ENCODE measurements at places on chromosomes 1 and 21. TPM values are rescaled to one million over a fixed set of nuclear protein-coding genes. Genes with fewer than 3 reads are reported as not detected.

DNA sequence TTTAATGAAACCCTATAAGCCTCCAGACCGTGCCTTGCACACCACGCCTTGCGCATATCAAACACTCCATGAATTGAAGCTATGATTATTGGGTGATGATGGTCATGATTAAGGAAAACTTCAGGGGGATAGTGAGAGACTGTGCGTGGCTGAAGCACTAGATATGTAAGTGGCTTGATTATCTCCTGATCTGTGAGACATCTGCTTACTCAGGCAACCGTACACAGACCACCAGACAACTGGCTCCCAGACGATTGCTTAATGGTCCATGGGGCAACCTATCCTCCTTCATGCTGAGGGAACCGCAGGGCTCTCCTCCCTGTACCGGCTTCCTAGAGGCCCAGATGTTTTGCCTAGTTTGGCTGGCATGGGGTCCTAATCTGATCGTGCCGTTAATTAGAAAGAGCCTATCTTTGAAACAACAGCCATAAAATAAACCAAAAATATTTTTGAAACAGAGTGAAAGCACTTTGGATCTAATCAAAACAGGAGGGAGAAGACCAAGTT lies 51.6 kb downstream of the IRF2BP2 start:
- no peaks in the 10 kb centered on the region for H3K27me3 ChIP-seq
- no peaks in the 10 kb centered on the region for H3K36me3 ChIP-seq
- H3K4me3 ChIP-seq: no peak overlapping the region
- H3K4me1 ChIP-seq: no peaks in the 10 kb centered on the region
- H3K27ac ChIP-seq: no peak overlapping the region

GRCh38 chr1:100353071-100353801 lies 930 bp downstream of the CDC14A start:
- H3K4me3 ChIP-seq: peak overlapping the region; percentile 90
- no peaks in the 10 kb centered on the region for H3K36me3 ChIP-seq
- H3K27me3 ChIP-seq: peaks cover 17% of the 10 kb centered on the region
- peaks cover 57% of the 10 kb centered on the region for H3K4me1 ChIP-seq
- H3K27ac ChIP-seq: peak overlapping the region; percentile 86

DNA sequence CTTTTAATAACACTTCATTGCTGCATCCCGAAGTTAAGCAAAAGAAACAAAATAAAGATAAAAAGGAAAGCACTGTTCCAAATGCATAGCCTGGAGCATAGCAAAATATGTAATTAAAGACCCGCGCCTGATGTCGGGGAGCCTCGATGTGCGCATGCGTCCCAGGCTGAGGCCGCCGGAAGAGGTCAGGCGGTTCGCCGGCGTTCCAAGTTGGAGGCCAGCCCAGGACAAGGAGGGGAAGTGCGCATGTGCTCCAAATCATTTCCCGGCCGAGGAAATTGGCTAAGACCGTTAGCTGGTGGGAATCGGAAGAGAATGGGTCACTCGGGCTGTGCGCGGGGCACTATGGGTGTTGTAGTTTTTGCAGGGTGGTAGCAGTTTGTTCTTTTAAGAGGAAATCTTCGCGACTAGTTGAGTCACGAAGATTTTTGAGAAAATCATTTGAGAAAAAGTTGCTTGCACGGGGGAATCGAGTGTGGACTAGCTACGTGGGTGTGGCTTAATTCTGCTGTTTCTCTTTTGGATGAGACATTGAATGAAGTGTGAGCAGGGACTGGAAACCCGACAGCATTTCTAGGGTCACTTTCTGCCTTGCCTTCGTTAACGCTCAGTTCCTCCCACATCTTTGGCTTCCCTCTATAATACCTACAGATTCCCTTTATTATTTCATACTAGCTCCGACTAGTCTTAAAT lies 31.0 kb upstream of the CD1D start:
- no peaks in the 10 kb centered on the region for H3K36me3 ChIP-seq
- H3K27me3 ChIP-seq: peaks cover 7% of the 10 kb centered on the region
- DNase-seq: peak; percentile 68
- H3K27ac ChIP-seq: peak overlapping the region; percentile 62

- no peak overlapping the region for H3K4me3 ChIP-seq
- H3K27me3 ChIP-seq: peaks cover 1% of the 10 kb centered on the region
- H3K27ac ChIP-seq: no peak overlapping the region
- H3K36me3 ChIP-seq: peaks cover 26% of the 10 kb centered on the region
Measured at GRCh38 chr1:85654066-85654782, 54.0 kb downstream of the ZNHIT6 start.

DNA sequence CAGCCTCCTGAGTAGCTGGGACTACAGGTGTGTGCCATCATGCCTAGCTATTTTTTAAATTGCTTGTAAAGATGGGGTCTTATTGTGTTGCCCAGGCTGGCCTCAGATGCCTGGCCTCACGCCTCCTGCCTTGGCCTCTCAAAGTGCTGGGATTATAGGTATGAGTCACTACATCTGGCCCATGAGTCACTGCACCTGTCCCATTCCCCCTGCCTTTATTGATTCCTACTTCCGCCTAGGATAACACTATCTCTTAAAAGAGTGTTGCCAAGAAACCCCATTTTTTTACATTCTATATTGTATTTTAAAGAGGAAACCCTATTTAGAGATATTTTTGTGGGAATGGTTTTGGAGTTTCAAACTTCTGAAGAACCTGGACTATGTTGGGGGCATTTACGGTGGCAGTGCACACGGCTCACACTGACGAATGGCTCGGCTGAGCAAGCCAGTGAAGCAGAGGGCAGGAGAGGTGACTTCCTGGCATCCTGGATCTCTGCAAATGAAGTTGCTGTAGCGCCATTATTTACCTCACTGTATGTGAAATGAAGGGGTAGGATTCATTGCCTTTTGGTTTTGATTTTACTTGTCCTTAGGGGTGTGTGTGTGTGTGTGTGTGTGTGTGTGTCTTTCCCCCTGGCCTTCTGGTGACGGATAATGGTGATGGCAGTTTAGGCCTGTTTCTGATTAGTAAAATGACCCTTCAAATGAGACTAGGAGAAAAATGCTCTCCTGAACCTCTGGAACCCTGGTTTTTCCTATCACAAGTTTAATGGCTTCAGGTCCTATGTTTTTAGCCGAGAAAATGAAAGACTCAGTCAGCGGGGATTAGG lies 22.5 kb downstream of the KIF26B start:
- H3K4me3 ChIP-seq: no peak overlapping the region
- no peak for DNase-seq
- no peaks in the 10 kb centered on the region for H3K36me3 ChIP-seq
- H3K27me3 ChIP-seq: peaks cover 5% of the 10 kb centered on the region
- peaks cover 24% of the 10 kb centered on the region for H3K4me1 ChIP-seq

DNA sequence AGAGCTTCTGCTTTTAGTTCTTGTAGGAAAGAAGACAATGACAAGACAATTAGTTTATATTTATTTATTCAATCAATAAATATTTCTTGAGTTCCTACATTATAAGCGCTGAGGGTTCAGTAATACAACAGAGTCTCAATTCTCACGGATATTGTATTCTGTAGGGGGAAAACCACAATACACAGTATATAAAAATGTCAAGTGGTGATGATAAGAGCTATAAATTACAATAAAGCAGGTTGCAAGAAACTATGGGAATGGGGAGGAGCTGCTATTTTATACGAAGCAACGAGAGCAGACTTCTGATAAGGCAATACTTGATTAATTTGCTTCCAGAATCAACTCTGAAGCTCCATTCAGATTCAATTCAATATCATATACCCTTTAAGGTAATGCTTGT lies 10.6 kb upstream of the XCL1 start:
- no peak for DNase-seq
- H3K4me3 ChIP-seq: no peak overlapping the region
- H3K4me1 ChIP-seq: peaks cover 11% of the 10 kb centered on the region
- no peak overlapping the region for H3K27ac ChIP-seq

- H3K27me3 ChIP-seq: peaks cover 3% of the 10 kb centered on the region
- H3K4me1 ChIP-seq: peaks cover 22% of the 10 kb centered on the region
- H3K4me3 ChIP-seq: no peak overlapping the region
Measured at GRCh38 chr1:151980287-151981177, 13.1 kb downstream of the S100A10 start.

DNA sequence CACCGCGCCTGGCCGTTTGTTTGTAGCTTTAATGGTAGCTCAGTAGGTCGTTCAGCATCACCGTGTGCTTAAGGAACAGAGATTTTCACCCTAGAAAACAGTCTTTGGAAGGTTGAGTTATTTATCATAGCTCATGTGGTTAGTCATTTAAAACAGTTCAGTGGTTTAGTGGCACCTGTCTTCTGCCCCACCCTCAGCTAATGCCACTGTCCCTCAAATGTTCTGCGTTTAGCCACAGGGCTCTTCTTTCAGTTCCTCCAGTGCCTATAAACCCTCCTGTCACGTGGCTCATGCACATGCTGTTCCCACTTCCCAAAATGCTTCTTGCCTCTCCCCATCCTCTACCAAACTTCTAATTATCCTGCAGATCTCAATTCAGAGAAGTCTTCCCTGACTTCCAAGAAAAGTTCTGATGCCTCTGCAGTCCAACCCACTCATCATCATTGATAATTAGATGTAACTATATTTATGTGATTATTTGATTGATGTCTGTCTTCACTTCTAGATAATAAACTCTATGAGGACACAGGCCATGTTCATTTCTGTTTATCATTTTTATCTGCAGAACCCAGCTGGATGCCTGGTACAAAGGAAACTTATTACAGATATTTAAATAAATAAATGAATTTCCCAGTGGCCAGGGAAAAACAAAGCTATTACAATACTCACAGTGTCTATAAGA lies 14.4 kb upstream of the DIPK1A start:
- peak overlapping the region; percentile 36 for H3K27ac ChIP-seq
- no peak overlapping the region for H3K4me3 ChIP-seq
- H3K36me3 ChIP-seq: no peaks in the 10 kb centered on the region
- H3K27me3 ChIP-seq: peaks cover 4% of the 10 kb centered on the region
- no peak for DNase-seq
- H3K4me1 ChIP-seq: peaks cover 10% of the 10 kb centered on the region

DNA sequence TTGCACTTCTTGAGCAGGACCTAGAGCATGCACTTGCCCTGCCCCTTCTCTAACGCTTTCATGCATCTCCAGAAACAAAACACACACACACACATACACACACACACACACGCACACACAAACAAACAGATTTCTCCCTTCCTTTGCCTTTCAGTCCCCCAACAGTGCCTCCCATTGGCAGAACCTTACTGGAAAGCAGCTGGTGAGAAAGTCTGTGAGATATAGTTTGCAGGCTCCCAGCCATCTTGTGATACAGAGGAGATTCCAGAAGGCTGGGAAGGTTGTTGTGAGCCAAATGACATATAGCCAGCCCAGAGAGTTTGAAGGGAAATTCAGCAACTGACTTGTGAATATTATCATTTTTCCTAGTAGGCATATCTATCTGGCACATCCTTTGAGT lies 35.9 kb upstream of the ZRANB2 start:
- H3K4me3 ChIP-seq: no peak overlapping the region
- H3K4me1 ChIP-seq: no peaks in the 10 kb centered on the region
- no peak overlapping the region for H3K27ac ChIP-seq
- H3K36me3 ChIP-seq: no peaks in the 10 kb centered on the region

GRCh38 chr1:33973799-33974545 lies 110.1 kb downstream of the HMGB4 start:
- peaks cover 3% of the 10 kb centered on the region for H3K27me3 ChIP-seq
- no peaks in the 10 kb centered on the region for H3K4me1 ChIP-seq
- no peak for DNase-seq
- H3K27ac ChIP-seq: no peak overlapping the region
- H3K36me3 ChIP-seq: no peaks in the 10 kb centered on the region

GRCh38 chr1:224180783-224181452 lies 2.1 kb upstream of the DEGS1 start:
- peaks cover 34% of the 10 kb centered on the region for H3K4me1 ChIP-seq
- no peaks in the 10 kb centered on the region for H3K36me3 ChIP-seq
- no peak for DNase-seq
- no peak overlapping the region for H3K27ac ChIP-seq
- peaks cover 6% of the 10 kb centered on the region for H3K27me3 ChIP-seq

GRCh38 chr1:207872621-207873020 lies 38.3 kb downstream of the CD34 start:
- peaks cover 45% of the 10 kb centered on the region for H3K4me1 ChIP-seq
- H3K27me3 ChIP-seq: peaks cover 4% of the 10 kb centered on the region
- H3K27ac ChIP-seq: peak overlapping the region; percentile 65
- peak overlapping the region; percentile 76 for H3K4me3 ChIP-seq
- H3K36me3 ChIP-seq: no peaks in the 10 kb centered on the region

- H3K36me3 ChIP-seq: no peaks in the 10 kb centered on the region
- H3K4me3 ChIP-seq: no peak overlapping the region
- H3K4me1 ChIP-seq: no peaks in the 10 kb centered on the region
- no peak overlapping the region for H3K27ac ChIP-seq
Measured at GRCh38 chr1:46223472-46223943, 20.4 kb downstream of the LURAP1 start.

GRCh38 chr1:99943223-99943794 lies 26.5 kb upstream of the SLC35A3 start:
- no peak overlapping the region for H3K4me3 ChIP-seq
- DNase-seq: no peak
- no peaks in the 10 kb centered on the region for H3K27me3 ChIP-seq
- no peaks in the 10 kb centered on the region for H3K36me3 ChIP-seq
- no peak overlapping the region for H3K27ac ChIP-seq

DNA sequence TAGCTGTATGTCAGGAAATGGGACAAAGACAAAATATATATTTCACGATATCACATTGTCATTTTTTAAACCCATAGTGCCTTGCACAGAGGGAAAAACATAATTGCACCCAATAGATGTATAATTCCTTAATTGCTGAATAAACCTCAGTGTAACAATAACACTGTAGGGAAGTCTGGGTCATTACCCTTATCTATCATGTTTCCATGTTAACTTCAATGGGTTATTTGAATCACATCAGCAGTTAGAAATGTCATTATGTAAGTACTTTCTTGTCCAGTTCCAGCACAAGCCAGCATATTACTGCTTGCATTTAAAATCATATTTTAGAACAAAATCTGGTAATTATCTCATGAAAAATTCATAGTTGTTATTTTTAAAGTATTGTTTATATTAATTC lies 222.7 kb downstream of the HMCN1 start:
- no peaks in the 10 kb centered on the region for H3K4me1 ChIP-seq
- H3K27ac ChIP-seq: no peak overlapping the region
- no peaks in the 10 kb centered on the region for H3K36me3 ChIP-seq
- peaks cover 7% of the 10 kb centered on the region for H3K27me3 ChIP-seq
- DNase-seq: no peak

DNA sequence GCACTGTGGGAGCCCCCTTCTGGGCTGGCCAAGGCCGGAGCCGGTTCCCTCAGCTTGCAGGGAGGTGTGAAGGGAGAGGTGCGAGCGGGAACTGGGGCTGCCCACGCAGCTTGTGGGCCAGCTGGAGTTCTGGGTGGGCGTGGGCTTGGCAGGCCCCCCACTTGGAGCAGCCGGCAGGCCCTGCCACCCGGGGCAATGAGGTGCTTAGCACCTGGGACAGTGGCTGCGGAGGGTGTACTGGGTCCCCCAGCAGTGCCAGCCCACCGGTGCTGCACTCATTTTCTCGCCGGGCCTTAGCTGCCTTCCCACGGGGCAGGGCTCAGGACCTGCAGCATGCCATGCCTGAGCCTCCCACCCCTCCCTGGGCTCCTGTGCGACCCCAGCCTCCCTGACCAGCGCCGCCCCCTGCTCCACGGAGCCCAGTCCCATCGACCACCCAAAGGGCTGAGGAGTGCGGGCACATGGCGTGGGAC lies 11.6 kb downstream of the SCYL3 start:
- DNase-seq: no peak
- H3K27ac ChIP-seq: no peak overlapping the region
- peaks cover 26% of the 10 kb centered on the region for H3K36me3 ChIP-seq
- peaks cover 72% of the 10 kb centered on the region for H3K4me1 ChIP-seq
- no peak overlapping the region for H3K4me3 ChIP-seq

Gene C1orf94
- not detected for polyA plus RNA-seq

Gene GFI1
- 27.2 TPM for polyA plus RNA-seq

Gene FCER1G
- 1,827 TPM for polyA plus RNA-seq

Gene ELAVL4
- not detected for polyA plus RNA-seq

Gene SPATA21
- not detected for polyA plus RNA-seq

Gene OR2L3
- not detected for polyA plus RNA-seq

Data from immature natural killer cell (primary cell).